ENCODE measurements at places on chromosomes 4 and X.

DNA sequence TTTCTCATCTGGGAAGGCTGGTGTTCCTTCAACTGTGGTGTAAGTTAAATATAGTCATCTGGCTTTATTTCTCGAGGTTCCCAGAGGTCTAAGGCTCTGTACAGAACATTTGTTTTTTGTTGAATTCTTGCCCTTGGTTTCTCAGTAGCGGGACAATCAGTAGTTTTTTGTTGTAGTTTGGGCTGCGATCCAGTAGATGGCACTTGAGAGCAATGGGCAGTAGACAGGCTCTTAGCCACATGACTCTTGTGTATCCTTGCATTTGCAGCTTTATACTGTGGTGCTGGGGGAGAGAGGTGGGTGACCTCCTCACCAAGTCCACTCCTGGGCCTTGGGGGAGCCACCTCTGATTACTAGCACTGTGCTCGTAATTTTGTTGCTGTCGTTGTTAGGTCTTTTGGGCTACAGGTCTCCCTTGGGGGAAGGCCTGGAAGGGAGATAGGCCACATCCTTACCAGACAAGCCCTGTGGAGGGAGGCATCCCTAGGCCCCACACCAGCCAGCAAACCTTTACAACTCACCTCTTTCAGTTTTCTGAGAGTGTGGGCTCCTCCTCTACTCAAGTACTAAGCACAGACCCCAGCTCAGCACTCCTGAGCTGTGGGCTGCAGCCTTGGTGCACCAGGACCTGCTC lies 8.1 kb downstream of the ETDB start:
- DNase-seq: peak; percentile 52

GRCh38 chr4:80875642-80876041 lies 154.9 kb upstream of the BMP3 start:
- DNase-seq: no peak

DNA sequence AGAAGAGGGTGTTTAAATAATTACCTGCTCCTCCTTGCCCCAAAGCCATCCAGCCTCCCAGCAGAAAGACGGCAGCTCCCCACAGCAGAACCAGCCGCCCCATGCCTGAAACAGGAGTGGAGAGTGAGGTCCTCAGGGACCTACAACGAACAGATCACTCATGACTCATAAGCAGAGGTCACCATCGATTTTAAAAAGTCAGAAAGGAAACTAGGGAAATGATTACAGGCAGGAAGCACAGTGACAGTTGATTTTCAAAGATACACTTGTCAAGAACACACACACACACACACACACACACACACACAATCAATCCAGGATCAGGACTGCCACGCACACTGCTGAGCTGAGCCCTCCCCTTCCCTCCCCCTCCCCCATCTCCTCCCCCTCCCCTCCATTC lies at the start of gene CRLF2:
Gene CRLF2 (minus strand): TSS at position 118 of the 400 bp plus-strand sequence. CDS start 15 bp downstream, at position 103.
- DNase-seq: peak; percentile 9

- DNase-seq: peak; percentile 80
Observed at GRCh38 chr4:113810906-113811305, 49.4 kb upstream of the CAMK2D start.

DNA sequence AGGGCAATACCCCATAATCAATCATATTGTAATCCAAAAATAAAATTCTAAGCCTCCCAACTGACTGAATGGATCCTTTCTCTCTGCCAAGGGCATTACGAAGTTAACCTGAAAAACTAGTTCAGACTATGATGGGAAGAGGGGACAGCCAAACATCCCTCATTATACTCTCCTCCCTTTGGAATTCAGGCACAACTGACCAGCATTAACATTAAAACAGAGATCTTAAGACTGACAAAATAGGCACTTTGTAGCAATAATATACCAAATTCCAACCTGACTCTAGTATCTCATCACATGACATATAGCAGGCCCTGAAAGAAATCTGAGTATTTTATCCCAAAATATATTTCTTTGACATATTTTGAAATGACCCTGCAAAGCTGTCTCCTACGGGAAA lies 55.0 kb upstream of the SPP1 start:
- no peak for DNase-seq

GRCh38 chrX:131821945-131822622 lies 201.0 kb upstream of the STK26 start:
- DNase-seq: no peak

GRCh38 chrX:134551376-134552048 lies 91.5 kb downstream of the HPRT1 start:
- peak; percentile 56 for DNase-seq

GRCh38 chrX:71067712-71068043 lies 456 bp downstream of the SNX12 start:
- no peak for DNase-seq

GRCh38 chr4:94843216-94843615 lies 85.5 kb downstream of the BMPR1B start:
- no peak for DNase-seq

DNA sequence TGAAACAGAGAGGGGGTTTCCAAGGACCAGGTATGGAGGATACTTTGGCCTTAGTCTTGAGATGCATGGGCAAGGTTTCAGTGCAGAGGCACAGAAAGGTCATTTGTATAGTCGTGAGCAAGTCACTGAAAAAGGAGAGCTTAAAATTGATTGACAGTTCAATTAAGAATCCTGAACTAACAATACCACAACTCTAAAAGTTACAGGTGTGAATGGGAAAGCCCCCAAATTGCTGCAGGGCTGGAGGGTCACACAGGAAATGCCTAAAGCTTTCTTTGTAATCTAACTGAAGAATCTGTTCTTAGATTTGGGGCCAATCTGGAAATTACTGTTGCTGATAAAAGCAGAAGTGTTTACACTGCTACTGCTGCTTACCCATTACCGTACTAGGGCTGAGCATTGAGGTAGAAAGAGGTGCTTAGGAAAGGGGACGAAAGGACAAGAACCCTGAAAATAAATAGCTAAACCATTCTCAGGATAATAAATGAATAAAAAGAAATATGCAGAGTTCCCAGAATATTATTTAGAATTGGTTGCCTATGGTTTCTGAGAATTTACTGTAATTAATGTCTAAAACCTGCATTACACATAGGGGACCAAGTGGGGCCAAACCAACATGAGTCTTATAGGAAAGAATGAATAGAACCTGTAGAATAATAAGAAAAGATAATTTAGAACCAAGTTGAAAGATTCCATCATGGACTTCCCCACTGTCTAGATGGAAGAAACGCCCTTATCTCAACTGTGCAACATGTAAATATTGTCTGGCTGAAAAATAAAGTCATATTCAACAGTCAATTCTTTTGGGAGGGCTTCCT lies 91.9 kb upstream of the PPP1R2C start:
- no peak for DNase-seq

- DNase-seq: peak; percentile 44
Observed at GRCh38 chr4:138632856-138633579, 382.6 kb upstream of the NOCT start.

- DNase-seq: no peak
Observed at GRCh38 chr4:37827802-37828321, 1.4 kb downstream of the PGM2 start.

- DNase-seq: no peak
Observed at GRCh38 chr4:98691588-98691987, 33.2 kb upstream of the TSPAN5 start.

- DNase-seq: no peak
Observed at GRCh38 chrX:28848707-28849106, 261.5 kb downstream of the IL1RAPL1 start.

- DNase-seq: no peak
Observed at GRCh38 chr4:80454556-80454955, 119.0 kb downstream of the CFAP299 start.
